ENCODE measurements at places on chromosomes 7 and 10. TPM values are rescaled to one million over a fixed set of nuclear protein-coding genes. Genes with fewer than 3 reads are reported as not detected.

GRCh38 chr10:49558190-49558589, 19.3 kb upstream of the ERCC6 start:
- no peak for DNase-seq

The CYP26A1 gene
- not detected for polyA plus RNA-seq

GRCh38 chr10:132994185-132994796, 51.9 kb upstream of the CFAP46 start:
- peak; percentile 43 for DNase-seq

DNA sequence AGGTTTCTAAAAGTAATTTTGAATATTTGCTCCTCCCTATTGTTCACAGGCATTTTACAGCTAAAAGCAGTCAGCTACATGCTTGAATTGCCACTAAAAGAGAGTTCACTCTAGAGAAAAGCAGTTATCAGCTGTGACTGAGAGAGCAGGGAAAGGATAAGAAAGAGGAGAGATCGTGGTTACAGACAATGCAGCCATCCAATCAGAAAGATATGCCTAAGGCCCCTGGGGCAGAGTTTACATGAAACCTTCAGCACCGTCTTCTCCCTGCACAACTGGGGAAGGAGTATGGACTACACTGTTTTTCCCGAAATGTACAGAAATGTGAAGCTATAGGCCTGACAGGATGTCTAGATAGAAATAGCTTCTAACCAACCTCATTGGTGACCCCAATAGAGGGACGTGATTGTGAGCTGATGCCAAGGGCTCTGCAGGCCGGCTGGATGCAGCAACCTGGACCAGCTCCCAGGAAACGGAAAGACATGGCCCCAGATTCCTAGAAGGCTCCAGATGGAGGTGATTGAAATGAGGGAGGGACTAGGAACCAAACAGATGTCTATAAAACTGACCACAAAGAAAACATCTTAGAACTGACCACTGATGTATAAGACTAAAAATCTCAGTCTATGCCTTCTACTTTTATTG, 3.2 kb upstream of the VSTM4 start:
- no peak for DNase-seq

DNA sequence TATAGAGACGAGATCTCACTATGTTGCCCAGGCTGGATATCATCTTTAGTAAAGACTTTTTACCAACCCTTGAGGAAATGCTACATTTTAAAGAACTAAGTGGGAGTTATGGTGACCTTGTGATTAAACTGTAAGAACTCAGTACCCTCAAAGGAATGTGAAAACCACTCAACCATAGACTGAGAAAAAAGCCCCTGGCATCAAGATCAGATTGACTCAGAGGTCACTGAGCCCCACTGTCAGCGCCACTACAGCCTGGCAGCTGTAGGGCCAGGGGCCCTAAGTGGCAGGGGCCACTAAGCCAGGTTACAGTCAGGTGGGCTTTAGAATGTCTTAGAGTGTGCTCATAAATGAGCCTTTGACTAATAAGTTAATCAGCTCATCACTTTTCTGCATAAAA, 55.9 kb downstream of the APBB1IP start:
- no peak for DNase-seq

The TUBB8 gene
- polyA plus RNA-seq, result 1.1 TPM

DNA sequence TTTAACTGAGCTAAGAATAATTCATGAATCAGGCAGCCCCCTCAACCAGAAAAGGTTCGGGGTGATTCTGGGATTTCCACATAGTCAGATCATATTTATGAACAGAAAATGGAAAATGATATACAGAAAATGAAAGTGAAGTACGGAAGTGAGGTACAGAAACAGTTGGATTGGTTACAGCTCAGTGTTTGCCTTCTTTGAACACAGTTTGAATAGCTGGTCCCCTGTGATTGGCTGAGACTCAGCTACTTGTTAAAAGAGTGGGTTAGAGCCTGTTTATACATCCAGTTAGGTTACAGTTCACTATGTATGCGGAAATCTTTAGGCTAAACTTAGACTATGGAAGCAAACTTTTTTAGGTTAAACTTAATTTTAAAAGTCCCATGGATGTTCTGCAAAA, 511.7 kb downstream of the PLXDC2 start:
- DNase-seq, result no peak

DNA sequence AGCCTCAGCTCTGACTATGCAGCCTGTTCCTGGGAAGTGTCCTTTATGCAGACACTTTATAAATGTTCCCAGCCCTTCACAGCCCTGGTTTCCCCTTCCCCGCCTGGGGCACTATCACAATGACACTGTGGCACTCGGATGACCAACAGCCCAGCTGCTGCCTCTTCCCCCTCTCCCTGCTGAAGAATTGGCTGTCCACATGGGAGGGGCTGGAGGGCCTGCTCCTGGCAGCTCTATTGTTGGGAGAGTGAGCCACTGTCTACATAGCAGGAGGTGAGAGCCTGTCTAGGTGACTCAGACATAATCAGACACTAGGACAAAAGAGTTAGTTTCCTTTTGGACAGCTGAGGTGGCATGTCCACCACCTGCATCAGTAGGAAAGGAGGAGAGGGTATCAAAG, 437.5 kb downstream of the PLXNA4 start:
- DNase-seq, result no peak

The PLEKHS1 gene
- polyA plus RNA-seq, result 0.38 TPM

- DNase-seq, result no peak
Observed at GRCh38 chr7:69903410-69903809, 305.1 kb downstream of the AUTS2 start.

- DNase-seq, result peak; percentile 17
Observed at GRCh38 chr7:131300572-131301466, 26.9 kb upstream of the MKLN1 start.

DNA sequence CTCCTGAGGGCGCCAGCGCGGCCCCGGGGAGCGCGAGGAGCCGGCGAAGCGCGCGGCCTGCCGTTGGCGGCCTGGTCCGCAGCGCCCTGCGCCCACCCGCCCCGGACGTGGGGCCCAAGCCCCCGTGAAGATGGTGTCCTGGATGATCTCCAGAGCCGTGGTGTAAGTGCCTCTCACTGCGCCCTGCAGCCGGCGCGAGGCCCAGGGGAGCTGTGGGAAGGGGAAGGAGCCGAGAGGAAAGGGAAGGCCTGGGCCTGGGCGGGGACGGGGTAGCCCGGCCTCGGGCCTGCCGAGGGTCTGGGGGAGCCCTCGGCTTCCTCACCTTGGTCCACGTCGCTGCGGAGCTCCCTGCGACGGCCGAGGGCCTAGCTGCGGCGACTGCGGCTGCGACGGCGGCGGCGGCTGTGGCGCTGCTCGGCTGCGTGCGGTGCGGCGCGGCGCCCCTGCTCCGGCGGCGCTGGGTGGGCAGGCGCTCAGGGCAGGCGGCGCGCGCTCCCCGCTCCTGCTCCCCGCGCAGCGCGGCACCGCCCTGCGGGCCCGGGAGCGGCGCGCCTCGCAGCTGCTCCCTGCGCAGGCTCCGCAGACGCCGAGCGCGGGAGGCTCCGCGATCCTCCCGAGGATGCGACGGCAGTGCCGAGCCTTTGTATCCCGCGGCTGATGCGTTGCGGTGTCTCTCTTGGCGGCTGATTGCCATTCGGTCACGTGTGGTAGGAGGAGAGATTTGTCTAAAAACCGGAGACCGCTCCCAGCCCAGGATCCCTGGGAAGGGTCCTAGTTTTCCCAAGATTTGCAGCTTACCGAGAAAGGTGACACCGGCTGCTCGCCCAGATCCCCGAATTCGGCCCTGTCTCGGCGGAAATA, 445 bp downstream of the REEP3 start:
- peak; percentile 72 for DNase-seq

GRCh38 chr10:34996843-34997242, 93.3 kb downstream of the CUL2 start:
- no peak for DNase-seq
